ENCODE measurements at places on chromosomes 13 and 19. TPM values are rescaled to one million over a fixed set of nuclear protein-coding genes. Genes with fewer than 3 reads are reported as not detected.

Gene DZIP1
- total RNA-seq, result 39.1 TPM

DNA sequence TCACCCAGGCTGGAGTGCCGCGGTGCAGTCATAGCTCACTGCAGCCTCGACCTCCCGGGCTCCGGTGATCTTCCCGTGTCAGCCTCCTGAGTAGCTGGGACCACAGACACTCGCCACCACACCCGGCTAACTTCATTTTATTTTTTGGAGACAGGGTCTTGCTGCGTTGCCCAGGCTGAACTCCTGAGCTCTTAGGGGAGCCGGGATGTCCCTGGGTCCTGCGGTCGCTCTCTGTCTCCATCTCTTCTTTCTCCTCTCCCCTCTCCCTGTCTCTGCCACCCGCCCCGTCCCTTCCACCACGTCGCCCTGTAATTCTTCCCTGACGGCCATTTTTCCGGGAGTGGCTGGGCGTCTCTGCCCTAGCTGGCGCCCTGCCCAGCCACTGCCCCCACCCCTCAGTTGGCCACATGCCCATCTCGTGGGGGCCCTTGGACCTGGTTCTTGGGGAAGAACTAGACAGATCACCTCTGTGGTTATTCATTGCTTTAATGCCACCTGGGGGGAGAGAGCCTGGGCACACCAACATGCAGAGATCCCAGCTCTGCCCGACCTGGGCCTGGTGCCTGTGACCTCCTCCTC lies 18.9 kb downstream of the ARID3A start:
- DNase-seq, result no peak

DNA sequence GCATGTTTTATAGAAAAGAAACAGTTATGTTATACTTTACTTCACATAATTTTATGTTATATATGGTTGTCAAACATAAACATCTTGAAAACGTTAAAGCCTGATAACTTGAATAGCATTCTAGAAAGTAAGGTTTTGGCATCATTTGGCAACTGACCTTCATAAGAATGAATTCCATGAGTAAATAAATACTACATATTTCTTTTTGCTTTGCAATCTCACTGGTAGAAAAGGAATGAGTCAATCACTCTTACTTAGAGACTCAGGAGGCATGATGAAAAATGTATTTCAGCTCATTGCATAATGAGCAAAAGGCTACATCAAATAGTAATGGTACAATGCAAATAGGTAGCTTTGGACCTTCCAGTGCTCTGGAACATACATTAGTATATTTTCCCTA lies 1381.9 kb downstream of the EFNB2 start:
- no peak for DNase-seq

DNA sequence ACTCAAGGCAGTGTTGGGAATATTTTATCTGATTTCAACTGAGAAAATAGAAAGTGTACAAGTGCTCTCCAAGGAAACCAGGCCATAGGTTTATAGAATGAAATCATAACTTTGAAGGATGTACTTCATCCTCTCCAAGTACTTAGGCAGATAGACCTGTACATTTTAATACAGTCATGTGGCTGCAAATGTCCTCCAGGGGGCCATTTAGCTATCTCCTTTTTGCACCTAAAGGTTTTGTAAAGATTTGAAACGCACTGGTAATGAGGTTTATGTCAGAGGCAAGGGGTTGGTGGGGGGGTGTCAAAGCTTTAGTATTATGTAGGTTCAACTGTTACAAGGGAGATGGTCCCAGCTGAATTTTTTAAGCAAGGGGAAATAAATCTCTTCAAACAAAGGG lies 364.4 kb downstream of the DCT start:
- no peak for DNase-seq

Gene PGLYRP1
- not detected for total RNA-seq

Gene ZNF563
- total RNA-seq, result 4.3 TPM

DNA sequence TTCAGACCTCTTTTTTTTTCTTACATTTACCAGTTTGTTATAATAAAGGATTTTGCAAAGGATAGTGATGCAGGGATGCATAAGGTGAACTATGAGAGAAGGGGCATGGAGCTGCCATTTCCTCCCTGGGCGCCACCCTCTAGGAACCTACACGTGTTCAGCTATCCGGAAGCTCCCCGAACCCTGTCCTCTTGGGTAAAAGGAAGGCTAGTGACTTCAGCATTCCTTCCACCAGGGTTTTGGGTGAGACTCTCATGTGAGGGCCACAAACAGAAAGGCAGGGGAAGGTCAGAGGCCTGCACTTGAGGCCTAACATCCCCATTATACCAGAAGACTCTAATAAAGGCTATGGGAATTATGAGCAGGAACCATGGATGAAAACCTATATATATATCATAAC lies 57.3 kb downstream of the IFT88 start:
- DNase-seq, result no peak

Gene RFPL4A
- not detected for total RNA-seq

GRCh38 chr13:76812206-76812897 lies 73.9 kb downstream of the KCTD12 start:
- no peak for DNase-seq

- no peak for DNase-seq
Measured at GRCh38 chr19:37813340-37813739, 34.0 kb upstream of the ZNF573 start.

- peak; percentile 19 for DNase-seq
Measured at GRCh38 chr19:9793071-9793591, 24.6 kb upstream of the ZNF846 start.

Gene NCAN
- 0.07 TPM for total RNA-seq

- DNase-seq, result peak; percentile 8
Measured at GRCh38 chr13:60226507-60226906, 62.8 kb upstream of the DIAPH3 start.

GRCh38 chr19:6213266-6213595 lies 66.5 kb downstream of the MLLT1 start:
- no peak for DNase-seq

Gene MTUS2
- total RNA-seq, result not detected

Measured in MG63 (cell line).